Activated naive CD4-positive, alpha-beta T cell treated with anti-CD3 and anti-CD28 coated beads, Interleukin-2, amount 50 U/mL, for 16 hours (primary cell): ENCODE measurements at places on chromosomes 3 and 15.

DNA sequence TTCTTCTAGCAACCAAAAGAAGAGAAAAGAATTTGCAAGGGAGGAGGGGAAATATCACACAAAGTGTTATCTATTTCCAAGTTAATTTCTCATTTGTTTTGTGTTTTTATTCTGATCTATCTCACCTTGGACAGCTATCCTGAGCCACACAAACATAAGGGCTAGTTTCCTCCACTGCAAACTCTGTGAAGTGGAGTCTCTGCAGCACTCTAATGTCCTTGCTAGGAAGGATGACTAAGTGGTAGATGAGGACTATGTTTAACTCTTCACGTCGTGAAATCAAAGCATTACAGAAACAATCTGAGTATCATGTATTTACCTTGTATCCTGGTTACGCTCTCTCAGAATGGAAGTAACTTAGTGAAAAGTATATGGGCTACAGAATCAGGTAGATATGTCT lies 33.9 kb upstream of the CHRM5 start:
- no peak for DNase-seq

DNA sequence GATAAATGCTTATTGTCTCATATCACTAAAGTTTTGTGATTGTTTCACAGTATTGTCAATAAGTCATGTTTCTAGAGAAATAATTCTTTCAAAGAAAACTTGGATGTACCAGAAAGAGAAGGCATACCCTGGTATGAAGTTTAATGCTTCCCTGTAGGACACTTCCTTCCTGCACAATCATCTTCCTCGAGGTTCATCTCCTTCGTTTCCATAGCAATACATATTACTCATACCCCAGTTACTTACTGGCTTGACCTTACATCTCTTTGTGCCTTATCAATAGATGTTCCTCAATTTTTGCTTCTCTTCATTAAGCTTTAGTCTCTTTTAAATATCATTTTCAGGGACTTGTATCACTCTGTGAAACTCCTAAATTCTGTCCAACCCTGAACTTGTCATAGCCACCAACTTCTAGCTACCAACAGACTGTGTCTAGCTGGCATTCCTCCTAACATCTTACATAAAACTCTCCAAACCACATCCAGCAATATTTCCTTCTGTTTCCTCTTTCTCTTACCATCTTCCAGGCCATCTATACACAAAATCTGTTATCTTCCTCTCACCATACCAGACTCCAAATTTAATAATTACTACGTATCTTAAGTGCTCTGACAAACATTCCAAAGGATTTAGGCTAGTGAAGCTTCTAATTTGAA lies 134.3 kb downstream of the GADL1 start:
- no peak for DNase-seq

DNA sequence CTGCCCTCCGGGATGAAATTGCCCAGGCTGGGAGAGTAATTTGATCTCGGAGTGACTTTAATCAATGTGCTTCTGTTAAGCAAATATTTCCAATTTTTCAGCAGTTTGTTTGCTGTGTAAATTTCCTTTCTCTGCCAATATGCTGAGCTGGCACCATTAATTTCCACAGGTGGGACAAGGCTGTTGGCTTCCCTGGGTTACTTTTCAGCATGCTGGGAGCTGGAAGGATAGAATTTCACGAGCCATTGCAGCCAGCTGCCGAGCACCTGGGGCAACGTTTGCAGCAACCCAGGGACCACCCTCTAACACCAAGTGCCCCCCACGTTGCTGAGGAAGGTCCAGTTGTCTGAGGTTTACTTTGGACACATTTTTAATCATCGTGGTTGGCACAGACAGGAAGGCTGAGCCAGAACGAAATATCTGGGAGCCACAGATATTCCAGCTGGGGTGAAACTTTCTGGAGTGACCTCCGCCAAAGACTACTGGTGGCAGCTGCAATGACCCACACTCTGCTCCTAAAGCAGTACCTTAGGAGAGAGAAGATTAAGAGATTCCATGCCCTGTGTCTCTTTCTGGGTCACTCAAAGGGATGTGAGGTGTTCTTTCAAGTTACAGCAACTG lies 293.3 kb upstream of the RGMA start:
- no peak for DNase-seq

DNA sequence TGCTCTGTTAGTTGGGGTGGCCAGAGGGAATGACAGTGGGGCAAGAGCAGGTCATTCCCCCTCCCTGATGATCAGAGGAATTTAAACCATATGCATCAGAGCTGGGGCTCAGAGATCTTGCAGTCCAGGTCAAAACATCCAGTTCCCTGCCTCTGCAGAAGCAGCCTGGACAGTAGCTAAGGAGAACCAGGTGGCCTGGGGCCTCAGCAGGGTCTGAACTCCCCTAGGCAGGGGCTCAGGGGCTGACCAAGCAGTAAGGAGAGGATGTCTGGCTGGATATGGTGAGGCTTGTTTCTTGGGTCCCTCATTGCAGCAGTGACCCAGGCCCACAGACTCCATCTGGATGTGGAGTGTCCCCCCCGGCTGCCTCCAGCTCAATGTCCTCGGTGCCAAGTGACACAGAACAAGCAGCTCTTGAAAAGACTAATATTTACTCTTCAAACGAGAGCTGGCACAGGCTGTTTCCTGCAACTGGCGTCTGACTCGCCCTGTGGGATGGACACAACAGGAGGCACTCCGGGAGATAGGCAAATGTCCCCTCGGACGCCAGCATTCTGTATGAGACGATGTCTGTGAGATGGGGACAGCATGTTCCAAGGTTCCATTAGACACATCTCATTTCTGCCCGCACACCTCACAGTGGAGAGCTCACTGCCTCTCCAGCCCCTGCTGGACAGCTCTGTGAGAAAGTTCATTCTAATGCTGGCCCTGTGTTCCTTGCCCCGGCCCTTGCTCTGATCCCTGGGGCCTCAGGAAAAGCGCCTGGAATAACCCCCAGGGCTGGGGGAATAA lies 37.1 kb downstream of the SEC22C start:
- no peak for DNase-seq

DNA sequence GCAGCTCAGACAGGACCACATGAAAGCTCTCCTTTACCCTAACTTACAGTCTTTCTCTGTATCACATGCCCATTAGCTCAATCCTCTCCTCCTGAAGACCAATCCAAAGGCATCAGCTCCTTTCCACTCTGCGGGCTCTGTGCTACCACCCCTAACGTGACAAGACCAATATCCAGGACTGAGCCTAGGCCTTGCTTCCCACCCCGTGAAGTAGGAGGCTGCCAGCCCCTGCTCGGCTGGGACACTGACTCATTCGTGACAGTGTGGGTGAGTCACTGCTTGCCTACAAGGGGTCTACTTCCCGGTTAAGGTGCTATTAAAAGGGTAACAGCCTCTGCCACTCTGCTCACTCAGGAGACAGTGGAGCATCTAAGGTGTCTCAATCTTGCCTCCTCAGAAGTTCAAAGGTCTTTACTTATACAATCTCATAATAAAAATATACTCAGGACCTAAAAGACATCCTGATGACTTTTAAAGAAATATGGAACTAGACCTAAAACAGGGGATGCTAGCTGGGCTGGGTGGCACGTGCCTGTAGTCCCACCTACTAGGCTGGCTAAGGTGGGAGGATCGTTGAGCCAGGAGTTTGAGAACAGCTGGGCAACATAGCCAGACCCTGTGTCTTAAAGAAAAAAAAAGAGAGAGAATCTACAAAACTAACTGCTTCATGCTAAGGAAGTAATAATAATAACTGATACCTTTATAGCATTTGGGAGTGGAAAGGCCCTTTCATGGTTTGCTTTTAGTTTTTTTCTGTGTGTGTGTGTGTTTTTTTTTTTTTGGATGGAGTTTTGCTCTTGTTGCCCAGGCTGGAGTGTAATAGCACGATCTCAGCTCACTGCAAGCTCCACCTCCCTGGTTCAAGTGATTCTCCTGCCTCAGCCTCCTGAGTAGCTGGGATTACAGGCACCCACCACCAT lies 55.0 kb downstream of the TMEM44 start:
- no peak for DNase-seq
